ENCODE measurements at places on chromosomes 5 and 9. TPM values are rescaled to one million over a fixed set of nuclear protein-coding genes. Genes with fewer than 3 reads are reported as not detected.

Gene C9
- not detected for total RNA-seq

Gene SNCAIP
- not detected for total RNA-seq

Gene RASEF
- not detected for total RNA-seq

Gene ANKRD34B
- not detected for total RNA-seq

Gene CATSPER3
- 0.98 TPM for total RNA-seq

Gene ANGPTL2
- not detected for total RNA-seq

Gene RABGAP1
- 58.1 TPM for total RNA-seq

Gene ALDH7A1
- 0.95 TPM for total RNA-seq

Gene IFNB1
- not detected for total RNA-seq

Gene SGTB
- total RNA-seq = 9.5 TPM

Gene SPATA31D4
- not detected for total RNA-seq

Gene FBN2
- not detected for total RNA-seq

Gene ZFP2
- 0.44 TPM for total RNA-seq

Gene DBH
- not detected for total RNA-seq

Gene RAD23B
- 82.6 TPM for total RNA-seq

Gene SLC36A3
- not detected for total RNA-seq

Gene HTR4
- not detected for total RNA-seq

Gene SNCB
- total RNA-seq = not detected

Gene RAB3C
- 0.47 TPM for total RNA-seq

Gene NFIB
- total RNA-seq = not detected

Gene ZNF300
- total RNA-seq = 9.4 TPM

Gene VCP
- 274 TPM for total RNA-seq

Gene MYO10
- 0.13 TPM for total RNA-seq

Gene NR2F1
- not detected for total RNA-seq

Gene MEIKIN
- total RNA-seq = not detected

Gene IARS1
- 176 TPM for total RNA-seq

Gene PCDHA4
- total RNA-seq = not detected

Gene UBE2QL1
- 1.3 TPM for total RNA-seq

Gene C5orf52
- not detected for total RNA-seq

Gene CFAP90
- not detected for total RNA-seq

Gene USP20
- total RNA-seq = 31.6 TPM

Gene APBA1
- total RNA-seq = not detected

Gene CDO1
- total RNA-seq = not detected

Gene CD72
- 125 TPM for total RNA-seq

Gene RGS14
- total RNA-seq = 58.3 TPM

Gene HDAC3
- total RNA-seq = 101 TPM

Gene SAPCD2
- 0.81 TPM for total RNA-seq

Gene CNTFR
- total RNA-seq = not detected

Gene FAM200C
- total RNA-seq = 0.66 TPM

Gene BHMT
- not detected for total RNA-seq

Gene HMMR
- total RNA-seq = 2.8 TPM

Gene NUTM2F
- total RNA-seq = not detected

Gene SPINK13
- total RNA-seq = not detected

Gene TNFSF15
- total RNA-seq = 0.22 TPM

Gene RGMB
- 13.8 TPM for total RNA-seq

Gene PPIC
- total RNA-seq = not detected

Gene ISL1
- not detected for total RNA-seq

Gene PCDHB3
- not detected for total RNA-seq

Gene GABRB2
- total RNA-seq = 0.29 TPM

Gene TRIP13
- total RNA-seq = 3.5 TPM

Gene GZMA
- total RNA-seq = not detected

Gene ADAMTS12
- total RNA-seq = not detected

Gene WDR31
- total RNA-seq = 1.6 TPM

Gene UNC13B
- total RNA-seq = 0.78 TPM

Gene KCNV2
- not detected for total RNA-seq

Gene VAV2
- 92.9 TPM for total RNA-seq

Measured in activated B cell treated with CpG ODN at 0.5 μM for 24 hours (primary cell).